ENCODE measurements at places on chromosomes 1 and 21. TPM values are rescaled to one million over a fixed set of nuclear protein-coding genes. Genes with fewer than 3 reads are reported as not detected.

DNA sequence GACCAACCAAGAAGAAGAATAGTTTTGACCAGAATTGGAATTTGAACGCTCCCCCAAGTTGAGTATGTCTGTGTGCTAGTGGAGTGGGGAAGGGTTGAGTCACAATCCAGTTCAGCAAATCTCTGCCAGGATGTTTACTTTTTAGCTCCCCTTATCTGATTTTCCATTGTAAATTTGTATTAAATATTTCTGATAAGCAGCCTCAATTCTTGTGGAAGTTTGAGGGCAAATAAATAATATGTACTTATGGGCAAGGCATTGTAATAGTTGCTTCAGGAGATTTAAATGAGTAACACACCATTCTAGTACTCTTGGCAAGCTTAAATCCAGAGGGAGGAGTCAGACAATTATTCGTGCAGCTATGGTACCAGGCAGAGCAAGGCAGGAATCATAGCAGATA is 14.4 kb downstream of the CXADR start:
- DNase-seq: no peak

GRCh38 chr1:54259546-54260140 is 59.7 kb downstream of the MRPL37 start:
- DNase-seq: no peak

Gene OLIG2
- total RNA-seq: not detected

Gene GJA4
- 15.6 TPM for total RNA-seq

Gene USP16
- total RNA-seq: 55.3 TPM

Gene KRTAP7-1
- not detected for total RNA-seq

Gene NHLH1
- total RNA-seq: not detected

GRCh38 chr1:86335916-86336315 is 60.2 kb downstream of the ODF2L start:
- no peak for DNase-seq

GRCh38 chr1:116918714-116919357 is 9.1 kb downstream of the PTGFRN start:
- no peak for DNase-seq

Gene IGSF21
- total RNA-seq: 1.1 TPM

Gene PTPN14
- total RNA-seq: 39.2 TPM

GRCh38 chr1:109910123-109910962 is at the start of gene CSF1:
CSF1 (plus strand) TSS chr1:109910849; CDS start chr1:109911024, 175 bp downstream.
- DNase-seq: peak; percentile 59

DNA sequence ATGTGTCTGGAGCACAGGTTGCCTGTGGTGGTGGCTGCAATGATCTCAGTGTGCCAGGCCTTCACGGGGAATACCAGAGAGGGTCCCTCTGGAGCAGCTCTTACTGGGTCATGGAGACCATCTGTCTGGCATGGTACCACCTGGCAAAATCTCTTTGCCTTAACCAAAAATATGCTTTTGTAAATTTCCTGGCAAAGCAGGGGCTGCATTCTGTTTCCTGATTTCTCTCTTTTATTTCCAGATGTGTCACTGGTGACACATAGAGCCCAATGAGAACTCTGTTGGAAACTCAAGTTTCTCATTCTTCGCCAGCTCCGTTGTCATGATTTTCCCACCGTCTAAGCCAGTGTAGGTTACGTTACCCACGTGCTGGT is 136.5 kb downstream of the FGGY start:
- DNase-seq: no peak

DNA sequence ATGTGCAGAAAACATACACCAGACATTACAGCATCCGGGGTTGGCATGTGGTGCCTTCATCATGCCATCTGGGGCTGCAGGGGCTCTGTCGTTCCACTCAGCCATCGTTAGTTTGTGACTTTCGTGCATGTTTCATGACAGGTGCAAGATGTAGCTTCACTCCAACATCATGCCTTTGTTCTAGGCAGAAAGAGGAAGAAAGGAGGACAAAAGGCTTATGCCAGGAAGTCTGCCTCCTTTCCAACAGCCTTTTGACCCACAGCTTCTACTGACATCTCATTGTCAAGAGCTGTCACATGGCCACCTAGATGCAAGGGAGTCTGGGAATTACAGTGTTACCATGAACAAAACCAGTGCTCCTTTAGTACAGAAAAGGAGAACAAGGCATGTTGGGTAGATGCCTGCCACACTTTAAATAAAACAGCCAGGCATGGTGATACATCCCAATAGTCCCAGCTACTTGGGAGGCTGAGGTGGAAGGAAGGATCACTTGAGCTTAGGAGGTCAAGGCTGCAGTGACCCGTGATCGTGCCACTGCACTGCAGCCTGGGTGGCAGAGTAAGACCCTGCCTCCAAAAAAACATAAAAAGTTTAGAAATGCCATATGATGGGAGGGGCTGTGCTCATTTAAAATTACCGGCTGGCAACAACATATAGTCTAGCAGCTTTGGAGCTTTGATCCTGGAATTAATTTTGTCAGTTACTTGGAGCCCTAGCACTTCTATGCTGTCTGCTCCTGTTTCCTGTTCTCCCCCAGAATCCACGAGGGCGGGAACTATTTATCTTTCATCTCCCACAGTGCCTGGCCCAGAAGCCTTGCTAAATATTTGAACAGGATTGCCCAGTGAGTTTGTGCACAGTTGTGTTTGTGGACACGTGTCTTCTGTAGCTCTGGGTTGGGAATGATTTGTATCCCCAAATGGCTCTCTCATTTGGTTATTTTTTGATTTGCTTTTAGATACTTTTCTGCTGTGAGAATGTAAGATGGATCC is 7.4 kb downstream of the DOP1B start:
- DNase-seq: no peak

Gene CSF3R
- 5.3 TPM for total RNA-seq

- DNase-seq: no peak
These were observed 28.3 kb upstream of the PCBP3 start for GRCh38 chr21:45615145-45615711.

GRCh38 chr1:24364975-24365678 is 46.0 kb downstream of the GRHL3 start:
- no peak for DNase-seq

Gene KCNK2
- 3.3 TPM for total RNA-seq

- no peak for DNase-seq
These were observed 23.7 kb downstream of the SNX27 start for GRCh38 chr1:151635479-151636072.

DNA sequence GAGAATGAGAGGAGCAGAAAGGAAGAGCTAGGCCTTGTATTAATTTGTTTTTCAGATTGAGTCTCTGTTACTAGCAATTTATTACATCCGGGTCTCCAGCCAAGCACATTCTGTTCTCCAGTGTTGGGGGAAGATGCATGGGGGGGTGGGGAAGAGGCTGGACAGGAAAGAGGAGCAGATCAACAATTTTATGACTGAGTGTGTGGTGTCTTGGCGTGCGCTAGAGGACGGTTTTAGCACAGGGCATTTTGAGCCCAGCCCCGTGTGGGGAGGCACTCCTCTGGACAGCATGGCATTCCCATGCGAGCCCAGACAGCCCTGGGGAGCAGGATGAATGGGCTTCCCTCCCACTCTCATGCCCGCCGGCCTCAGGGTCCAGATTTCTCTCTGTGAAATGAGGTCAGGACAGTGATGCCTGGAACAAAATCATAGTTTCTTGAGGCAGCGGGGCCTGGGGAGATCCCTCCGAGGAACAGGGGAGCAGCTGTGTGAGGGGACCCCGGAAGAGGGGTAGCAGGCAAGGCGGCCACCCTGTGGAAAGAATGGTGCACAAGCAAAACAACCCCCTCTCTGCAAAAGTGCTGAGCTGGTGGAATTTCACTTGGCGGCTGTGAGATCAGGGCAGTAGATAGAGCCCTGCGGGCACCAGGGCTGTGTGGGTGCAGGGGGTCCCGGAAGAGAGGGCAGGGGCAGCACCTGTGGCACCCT is 16.3 kb downstream of the SOX13 start:
- peak; percentile 62 for DNase-seq

Gene FHAD1
- total RNA-seq: 2.0 TPM

DNA sequence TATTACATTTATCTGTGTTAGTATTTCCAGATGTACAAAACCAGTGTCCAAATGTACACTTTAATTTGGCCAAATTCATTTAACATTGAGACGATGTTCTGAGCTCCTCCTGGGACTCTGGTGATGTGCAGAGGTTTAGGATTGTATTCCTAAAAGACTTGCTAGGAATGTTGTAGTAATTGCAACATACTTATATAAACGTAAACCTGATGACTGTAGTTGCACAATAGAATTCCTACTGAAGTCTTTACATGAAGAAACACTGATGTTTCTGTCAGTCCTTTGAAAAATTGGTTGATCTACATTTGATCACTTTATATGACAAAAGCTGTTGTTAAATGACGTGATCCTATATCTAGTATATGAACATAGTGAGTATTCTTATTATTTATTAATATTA is 5.1 kb upstream of the OR14C36 start:
- no peak for DNase-seq

GRCh38 chr1:234214129-234214910 is 158.9 kb upstream of the COA6 start:
- DNase-seq: no peak

Gene ACOT7
- total RNA-seq: 6.9 TPM

- peak; percentile 89 for DNase-seq
These were observed at the start of the genes C21orf58 and PCNT for GRCh38 chr21:46323710-46324389. C21orf58 (minus strand) TSS chr21:46323870; CDS start chr21:46322738, 1,132 bp downstream. PCNT (plus strand) TSS chr21:46324156; CDS start chr21:46324229, 73 bp downstream.

Gene RGS7
- total RNA-seq: 0.42 TPM

DNA sequence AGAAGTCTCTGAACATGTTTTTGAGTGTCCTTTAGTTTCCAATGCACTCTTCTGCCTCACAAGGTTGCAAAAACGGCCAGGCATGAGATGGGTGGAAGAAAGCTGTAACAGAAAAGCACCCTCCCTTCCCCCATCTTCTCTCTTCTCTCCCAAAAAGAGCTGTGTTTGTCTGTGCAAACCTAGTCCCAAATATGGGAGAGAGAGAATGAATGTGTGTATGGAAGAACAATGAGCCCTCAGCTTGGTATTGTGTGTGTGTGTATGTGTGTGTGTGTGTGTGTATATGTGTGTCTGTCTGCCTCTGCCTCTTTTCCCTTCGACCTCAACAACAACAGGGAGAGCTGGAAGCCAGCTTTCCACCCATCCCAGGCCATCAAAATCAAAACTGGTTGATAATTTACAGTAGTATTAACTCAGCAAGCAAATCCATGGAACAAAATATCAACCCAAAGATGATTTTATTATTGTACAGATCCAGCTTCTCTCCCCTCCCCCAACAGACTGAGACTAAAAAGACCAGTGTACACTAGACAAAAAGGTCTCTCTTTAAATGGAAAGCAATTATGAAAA is 1.8 kb downstream of the RERE start:
- DNase-seq: no peak

Gene KCNH1
- 2.0 TPM for total RNA-seq

DNA sequence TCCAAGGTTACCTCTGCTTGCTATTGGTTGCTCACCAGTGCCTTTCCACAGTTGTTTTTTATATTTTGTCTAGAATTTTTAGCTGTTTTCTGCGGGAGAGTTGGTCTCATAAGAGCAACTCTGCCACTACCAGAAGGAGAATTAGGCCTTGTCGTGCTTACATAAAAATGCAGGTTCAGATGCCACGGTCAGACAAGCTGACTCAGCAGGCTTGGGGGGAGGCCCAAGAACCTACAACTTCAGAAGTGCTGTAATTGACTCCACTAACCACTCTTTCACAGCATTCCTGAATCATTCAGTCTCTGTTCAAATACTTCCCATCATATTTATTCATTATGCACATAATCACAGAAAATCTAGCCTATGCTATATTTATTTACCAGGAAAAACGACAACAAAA is 23.1 kb upstream of the YRDC start:
- DNase-seq: no peak

- DNase-seq: no peak
These were observed 182.5 kb downstream of the ZC3H11B start for GRCh38 chr1:219430419-219430818.

- DNase-seq: no peak
These were observed 617.1 kb upstream of the PTBP2 start for GRCh38 chr1:96104506-96104905.

GRCh38 chr1:247854899-247855545 is 2.0 kb upstream of the TRIM58 start:
- no peak for DNase-seq

- DNase-seq: no peak
These were observed 32.3 kb downstream of the VWA5B1 start for GRCh38 chr1:20322825-20323612.

Gene PRR9
- total RNA-seq: not detected

Measured in urinary bladder (tissue), 4 donors.